ENCODE measurements at places on chromosomes 7 and 10.

GRCh38 chr10:81570878-81571794 is 303.9 kb upstream of the NRG3 start:
- no peak for DNase-seq

- no peak for DNase-seq
Observed at GRCh38 chr7:124020060-124020459, 12.8 kb downstream of the TMEM229A start.

GRCh38 chr7:24725554-24726241 is 31.6 kb downstream of the GSDME start:
- DNase-seq, result no peak

- peak; percentile 59 for DNase-seq
Observed at GRCh38 chr7:2812831-2813230, 31.3 kb downstream of the GNA12 start.

DNA sequence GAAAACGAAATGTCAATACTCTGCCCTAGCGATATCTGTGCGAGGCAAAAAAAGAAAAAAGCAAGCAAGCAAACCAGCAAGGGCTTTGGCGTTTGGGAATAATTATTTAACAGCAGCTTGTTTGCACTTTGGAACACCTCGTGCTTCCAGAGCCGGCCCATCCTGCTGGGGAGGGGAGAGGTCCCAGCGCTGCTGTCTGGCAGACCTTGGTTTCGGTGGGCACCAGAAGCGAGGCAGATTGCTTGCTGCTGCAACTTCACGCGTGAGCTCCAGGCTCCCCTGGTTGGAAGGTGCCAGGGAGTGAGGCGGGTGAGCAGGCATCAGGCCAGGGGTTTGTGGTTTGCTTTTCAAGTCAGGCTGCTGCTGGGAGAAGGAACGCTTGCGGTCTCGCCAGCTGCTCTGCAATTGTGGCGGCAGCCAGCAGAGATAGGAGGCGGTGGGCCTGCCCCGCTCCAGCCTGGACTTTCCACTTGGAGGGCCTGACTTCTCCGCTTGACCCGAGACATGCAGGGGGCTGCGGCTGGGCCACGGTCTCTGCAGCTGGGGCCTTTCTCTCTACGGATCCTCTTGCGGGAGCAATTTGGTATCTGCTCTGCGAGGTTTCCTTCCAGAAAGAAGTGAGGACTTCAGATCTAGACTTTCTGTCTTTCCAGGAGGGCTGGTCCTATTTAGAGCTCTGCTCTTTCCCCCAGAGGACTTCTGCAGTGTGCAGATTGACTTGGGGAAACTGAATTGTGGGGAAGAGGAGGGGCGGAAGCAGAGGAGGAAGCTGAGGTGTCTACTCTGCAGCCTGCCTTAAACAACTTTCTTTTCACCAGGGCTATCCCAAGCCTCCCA is 131.4 kb downstream of the PRPF18 start:
- peak; percentile 50 for DNase-seq

GRCh38 chr10:84765656-84766055 is 437.3 kb downstream of the CCSER2 start:
- no peak for DNase-seq
